ENCODE measurements at places on chromosomes 3 and 15.

- peak; percentile 89 for DNase-seq
These were observed 32.8 kb downstream of the ZNF589 start for GRCh38 chr3:48273594-48274211.

GRCh38 chr3:53049987-53050386, 4.1 kb upstream of the SFMBT1 start:
- DNase-seq, result no peak

DNA sequence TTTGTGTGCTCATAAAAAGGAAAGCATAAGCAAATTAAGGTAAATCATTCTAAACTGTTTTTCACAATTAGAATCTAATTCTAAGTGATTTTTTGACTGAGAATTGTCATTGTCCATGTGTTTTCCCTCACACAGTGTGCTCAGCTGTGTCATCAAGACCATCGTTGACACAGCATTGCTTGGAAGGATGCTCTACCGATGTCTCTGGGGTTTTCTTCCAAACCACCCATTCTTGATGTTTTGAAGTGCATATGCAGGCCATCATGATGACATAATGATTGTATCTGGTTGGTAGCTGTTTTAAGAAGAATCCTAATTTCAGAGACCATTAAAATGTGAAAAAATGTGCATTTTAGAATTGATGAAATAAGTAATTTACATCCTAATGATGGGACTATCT, 347.9 kb downstream of the RBMS3 start:
- DNase-seq, result no peak

- DNase-seq, result no peak
These were observed 54.4 kb upstream of the HEG1 start for GRCh38 chr3:125110016-125110875.

DNA sequence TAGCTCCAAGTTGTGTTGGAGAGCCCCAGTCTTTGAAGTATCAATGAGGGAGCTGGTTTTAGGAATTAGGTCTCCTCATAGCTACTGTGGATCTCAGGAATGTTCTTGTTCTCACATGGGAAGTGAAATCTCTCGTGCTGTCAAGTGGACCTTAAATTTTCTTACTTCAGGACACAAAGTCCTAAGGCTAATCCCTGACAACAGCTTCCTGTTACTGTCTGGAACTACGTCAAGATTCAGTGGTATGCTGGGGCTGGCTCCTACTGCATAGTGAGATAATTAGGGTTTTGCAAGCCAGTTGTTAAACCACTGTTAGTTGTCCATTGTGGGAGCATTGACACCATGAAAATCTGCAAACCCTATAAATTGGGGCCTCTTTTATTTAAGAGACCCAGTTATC, 22.8 kb downstream of the MESP1 start:
- no peak for DNase-seq

DNA sequence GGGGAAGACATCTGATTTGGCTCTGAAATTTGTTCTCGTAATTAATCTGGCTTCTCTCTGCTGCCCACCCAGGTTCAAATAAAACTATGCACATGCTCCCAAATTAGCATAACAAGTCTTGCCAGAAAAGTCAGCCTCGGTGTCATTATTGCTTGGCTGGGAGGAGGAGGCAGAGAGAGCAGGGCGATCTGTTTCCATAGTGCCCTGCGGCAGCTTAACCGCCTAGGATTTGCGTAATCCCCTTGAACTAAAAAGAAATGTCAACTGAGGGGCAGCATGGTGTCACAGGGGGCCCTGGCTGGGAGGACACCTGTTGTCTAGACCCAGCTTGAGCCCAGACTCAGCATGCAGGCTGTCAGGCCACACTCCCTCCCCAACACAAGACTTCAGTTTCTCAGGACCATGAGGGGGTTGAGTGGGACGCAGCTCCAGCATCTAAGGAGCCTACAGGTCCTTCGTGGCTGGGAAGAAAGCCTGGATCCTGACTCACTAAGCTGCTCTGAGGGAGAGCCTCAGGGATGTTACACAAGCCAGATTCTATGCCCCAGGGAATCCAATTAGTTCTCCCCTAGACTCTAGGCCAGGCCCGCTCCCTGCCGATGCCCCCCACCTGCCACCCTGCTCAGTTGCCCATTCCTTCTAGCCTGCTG, 17.3 kb downstream of the MRPS11 start:
- no peak for DNase-seq

GRCh38 chr15:91264651-91265351, 164.7 kb downstream of the SV2B start:
- DNase-seq, result no peak

- DNase-seq, result no peak
These were observed 22.5 kb upstream of the CPNE9 start for GRCh38 chr3:9681011-9681722.

DNA sequence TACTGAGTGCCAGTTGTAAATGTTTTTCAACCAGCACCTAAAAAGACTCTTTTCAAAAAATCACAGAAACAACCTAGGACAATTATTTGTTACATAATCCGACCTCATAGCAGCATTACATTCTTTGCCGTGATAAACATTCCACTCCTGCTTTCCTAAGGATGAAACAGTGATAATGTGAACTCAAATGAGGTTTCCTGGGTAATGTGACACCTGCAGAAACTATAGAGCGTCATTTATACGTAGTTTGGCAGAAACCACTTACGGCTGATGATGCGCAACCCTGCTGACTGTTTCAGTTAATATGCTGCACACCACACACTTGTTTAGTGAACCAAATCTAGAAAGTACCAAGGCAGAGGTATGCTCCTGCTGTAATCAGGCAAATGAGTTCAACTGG, 55.8 kb downstream of the SEMA6D start:
- no peak for DNase-seq

DNA sequence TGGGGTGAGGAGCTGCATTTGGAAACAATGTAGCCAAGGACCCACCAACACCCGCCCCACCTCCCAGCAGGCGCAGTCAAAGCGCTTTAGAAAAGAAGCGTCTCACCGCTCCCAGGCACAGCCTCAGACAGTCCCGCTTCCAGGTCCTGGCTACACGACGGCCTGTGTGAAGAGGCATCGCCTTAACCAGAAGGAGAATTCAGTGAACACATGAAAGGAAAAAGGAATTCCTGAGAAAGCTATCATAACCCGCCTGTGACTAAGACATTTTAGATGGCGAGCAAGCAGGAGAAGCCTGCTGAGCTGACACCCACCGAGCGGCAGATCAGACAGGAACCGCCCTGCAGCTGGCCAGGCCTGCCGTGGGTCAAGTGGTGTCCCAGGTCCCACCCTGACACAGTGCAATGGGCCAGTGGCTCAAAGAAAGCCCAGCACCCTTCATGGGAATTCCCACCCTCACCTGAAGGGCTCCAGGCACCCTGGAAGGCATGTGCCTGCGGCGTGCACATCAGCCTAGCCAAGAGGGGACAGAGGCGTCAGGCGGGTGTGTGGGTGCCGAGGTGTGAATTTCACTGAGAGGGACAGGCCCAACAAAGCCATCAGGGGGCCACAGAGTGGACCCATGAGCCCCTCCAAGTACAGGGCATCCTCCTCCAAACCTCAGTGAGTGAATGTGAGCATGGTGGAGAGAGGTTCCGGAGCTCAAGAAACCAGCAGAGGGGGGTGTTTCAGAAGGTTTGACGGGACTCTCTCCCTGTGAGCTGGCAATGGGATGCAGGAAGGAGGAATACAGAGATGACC, 144.8 kb downstream of the NSMCE3 start:
- DNase-seq, result no peak

DNA sequence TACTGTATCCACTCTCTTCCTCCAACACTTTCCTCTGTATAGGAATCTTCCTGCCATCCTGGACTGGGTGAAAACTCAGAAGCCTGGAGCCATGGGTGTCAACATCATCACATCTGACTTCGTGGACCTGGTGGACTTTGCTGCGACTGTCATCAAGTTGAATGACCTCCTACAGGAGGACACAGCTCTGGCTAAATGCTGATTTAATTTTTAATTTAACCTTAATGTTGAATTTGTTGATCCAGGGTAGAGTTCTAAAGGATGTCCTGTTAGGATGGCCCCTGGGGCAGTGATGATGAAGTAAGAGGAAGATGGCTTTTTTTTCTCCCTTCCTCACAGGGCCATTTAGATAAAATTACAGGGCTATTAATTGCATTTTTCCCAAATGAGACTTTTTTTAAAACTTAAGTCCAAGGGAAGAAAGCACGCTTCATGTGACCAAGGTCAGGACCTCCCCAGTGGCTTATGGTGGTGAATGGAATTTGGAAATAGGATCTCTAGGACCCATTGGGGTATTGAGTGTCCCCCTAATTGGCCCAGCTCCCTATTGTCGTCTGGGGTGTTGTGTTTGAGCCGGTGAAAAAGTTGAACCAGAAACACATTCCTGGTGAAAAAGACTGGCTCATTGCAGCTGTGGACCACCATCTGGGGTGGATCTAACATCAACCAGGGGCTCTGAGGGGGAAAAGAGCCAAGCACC, 125.7 kb upstream of the ZBED2 start:
- DNase-seq, result no peak

DNA sequence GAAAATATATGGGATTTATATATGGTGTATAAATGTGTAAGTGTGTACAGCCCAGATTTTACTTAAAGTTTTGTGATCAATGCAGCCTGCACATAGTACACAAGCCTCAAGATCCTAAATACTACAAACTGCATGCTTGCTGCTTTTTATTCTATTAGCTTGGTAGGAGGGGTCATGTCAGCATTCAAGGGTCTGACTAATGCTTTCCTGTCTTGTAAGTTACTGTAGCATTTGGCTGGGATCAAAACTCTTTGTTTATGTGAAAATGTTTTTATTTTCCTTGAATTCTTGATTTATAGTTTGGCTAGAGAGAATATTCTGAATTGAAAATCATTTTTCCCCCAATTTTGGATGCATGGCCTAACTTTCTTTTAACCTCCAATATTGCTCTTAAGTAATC, 370.9 kb downstream of the NSUN3 start:
- DNase-seq, result no peak

DNA sequence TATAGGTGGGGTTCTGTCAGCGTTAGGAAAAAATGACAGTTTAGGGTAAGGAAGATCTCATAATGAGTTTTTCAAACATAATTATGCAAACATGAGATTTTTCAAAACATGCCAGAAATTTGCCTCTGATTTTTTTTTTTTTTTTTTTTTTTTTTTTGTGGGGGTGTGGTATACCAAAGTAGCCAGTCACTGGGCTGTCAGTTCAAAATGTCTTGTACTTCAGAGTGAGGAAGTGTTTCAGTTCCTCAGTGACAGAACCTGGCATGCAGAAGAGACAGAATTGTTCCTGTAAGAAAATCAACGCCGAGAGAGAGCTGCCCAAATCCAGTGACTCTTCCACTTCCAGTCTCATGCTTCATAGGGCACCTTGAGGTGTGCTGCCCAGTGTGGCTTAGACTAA, 9.7 kb downstream of the NCBP2 start:
- no peak for DNase-seq

DNA sequence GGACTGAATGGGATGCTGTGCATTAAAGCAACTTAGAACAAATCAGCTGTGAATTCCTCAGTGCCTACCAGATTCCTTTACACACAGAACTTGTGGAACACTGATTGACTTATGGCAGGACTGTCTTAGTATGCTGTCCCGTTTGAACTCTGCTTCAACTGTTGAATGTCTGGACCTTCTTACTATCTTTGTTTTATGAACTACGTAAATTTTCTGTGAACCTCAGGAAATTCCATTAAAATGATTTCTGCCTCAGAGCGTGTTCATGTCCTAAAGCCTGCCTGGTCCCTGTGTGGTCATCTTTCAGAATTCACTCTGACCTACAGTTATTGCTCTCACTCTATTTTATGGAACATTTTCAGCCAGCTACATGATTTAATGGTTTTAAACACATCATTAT, 29.4 kb upstream of the FBN1 start:
- DNase-seq, result no peak

- no peak for DNase-seq
These were observed 102.3 kb upstream of the PROK2 start for GRCh38 chr3:71887256-71887655.

- no peak for DNase-seq
These were observed 178.8 kb downstream of the KLHL25 start for GRCh38 chr15:85615930-85616329.

GRCh38 chr3:42801784-42802183, 2.5 kb downstream of the HIGD1A start:
- no peak for DNase-seq

DNA sequence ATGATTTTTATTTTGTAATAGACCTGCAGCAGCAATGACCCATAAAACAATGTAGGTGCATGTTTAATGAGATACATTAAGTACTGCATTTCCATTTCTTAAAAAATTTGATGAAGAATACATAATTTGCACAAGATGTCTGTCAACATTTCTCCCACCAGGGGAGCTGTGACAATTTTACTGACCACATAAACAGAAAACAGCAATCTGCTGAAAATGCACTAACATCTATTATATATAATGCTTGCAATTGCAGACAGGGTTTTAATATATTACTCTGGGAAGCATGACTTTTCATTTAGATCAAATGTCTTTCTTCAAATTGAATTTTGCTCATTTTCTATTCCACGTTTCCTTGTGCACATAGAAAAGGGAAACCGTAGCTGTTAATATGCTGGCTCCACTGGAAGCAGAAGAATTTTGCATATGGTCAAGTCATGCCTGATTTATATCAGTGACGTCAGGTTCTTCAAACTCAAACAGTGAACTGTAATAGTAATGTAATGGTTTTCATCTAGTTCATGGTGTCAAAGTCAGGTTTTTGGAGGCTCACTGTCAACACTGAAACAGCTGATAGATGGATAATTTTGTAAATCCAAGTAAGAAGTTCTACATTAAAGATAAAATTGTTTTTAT, 79.8 kb upstream of the IGF1R start:
- DNase-seq, result no peak

- no peak for DNase-seq
These were observed 72.0 kb upstream of the PCSK6 start for GRCh38 chr15:101561584-101561906.

DNA sequence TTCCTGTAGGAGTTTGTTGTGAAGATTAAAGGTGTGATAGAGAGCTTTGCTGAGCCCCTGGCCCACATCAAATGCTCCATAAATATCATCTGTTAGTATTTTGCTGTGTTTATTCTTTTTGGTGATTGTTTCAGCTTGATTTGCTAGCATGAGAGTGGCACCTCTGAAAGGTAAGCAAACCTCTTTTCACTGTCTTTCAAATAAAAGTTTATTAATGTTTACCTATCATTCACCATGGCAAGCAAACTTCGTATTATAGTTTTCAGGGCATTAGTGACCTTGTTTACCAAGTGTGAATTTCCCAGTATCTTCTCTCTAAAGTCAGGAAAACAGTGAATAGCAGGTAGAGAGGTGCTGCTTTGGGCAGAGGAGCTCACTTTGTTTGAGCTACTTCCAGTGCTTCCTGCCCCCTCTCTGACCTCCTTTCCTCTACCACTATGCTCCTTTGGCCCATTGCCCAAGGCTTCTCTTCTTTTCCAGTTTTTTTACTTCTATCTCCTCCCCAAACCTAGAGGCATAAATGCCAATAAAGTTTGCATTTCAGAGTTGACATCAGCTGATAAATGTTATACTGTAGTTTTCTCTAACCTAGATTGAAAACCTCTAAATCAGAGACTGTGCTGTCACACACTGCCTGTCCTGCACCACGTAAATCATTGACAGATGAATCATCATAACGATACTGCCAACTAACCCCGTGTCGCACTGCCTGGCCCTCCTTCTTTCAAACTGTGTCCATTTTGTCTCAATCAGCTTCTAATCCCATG, 569.0 kb downstream of the TUSC7 start:
- peak; percentile 27 for DNase-seq

All from stomach (tissue), 19 donors.